ENCODE measurements at places on chromosomes 2 and 18.

DNA sequence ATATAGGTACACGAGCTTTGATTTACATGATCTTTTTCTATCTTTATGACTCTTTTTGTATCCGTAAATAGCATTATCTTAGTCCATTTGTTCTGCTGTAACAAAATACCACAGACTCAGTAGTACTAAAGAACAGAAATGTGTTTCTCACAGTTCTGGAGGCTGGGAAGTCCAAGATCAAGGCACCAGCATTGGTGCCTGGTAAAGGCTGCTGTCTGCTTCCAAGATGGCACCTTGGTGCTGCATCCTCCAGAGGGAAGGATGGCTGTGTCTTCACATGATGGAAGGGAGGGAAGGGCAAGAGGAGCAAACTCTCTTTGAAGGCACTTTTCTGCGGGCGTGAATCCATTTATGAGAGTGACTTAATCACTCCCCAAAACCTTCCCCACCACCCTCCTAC, 36.0 kb downstream of the EIF5B start:
- no peak for DNase-seq

DNA sequence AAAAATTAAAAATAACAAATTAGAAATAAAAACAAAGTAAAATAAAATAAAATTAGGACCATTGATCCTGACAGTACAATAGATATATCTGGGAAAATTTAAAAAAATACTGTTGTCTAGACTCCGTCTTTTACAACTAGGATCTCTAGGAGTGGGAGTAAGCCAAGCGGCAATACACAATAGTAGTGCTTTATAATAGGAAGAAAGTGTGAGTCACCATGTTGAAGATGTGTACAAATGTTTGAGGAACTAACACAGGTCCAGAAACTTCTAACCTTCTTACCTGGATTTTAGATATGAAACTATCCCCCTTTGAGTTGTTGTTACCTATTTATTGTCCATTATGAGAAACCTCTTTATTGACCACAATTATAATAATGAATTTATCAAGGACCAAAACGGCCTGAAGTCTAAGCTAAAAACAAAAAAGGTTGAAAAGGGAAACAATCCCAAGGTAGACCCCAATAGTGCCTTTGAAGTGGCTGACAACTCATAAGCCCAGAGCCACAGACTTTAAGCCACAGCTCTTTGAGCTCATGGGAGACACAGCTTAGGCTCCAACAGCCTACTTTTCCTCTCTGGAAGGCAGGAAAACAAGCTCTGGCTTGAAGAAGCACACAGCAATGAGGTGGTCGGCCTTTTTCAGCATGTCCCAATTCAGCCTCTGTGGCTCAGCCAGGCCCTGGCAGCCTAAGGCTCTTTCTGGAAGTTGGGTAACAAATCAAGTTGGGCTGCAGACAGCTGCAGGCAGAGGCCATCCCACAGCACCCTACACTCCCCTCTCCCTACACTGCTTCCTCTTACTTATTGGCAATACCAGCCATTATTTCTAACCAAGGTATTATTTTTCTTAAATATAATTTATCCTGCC, 62.9 kb downstream of the AQP4 start:
- no peak for DNase-seq

DNA sequence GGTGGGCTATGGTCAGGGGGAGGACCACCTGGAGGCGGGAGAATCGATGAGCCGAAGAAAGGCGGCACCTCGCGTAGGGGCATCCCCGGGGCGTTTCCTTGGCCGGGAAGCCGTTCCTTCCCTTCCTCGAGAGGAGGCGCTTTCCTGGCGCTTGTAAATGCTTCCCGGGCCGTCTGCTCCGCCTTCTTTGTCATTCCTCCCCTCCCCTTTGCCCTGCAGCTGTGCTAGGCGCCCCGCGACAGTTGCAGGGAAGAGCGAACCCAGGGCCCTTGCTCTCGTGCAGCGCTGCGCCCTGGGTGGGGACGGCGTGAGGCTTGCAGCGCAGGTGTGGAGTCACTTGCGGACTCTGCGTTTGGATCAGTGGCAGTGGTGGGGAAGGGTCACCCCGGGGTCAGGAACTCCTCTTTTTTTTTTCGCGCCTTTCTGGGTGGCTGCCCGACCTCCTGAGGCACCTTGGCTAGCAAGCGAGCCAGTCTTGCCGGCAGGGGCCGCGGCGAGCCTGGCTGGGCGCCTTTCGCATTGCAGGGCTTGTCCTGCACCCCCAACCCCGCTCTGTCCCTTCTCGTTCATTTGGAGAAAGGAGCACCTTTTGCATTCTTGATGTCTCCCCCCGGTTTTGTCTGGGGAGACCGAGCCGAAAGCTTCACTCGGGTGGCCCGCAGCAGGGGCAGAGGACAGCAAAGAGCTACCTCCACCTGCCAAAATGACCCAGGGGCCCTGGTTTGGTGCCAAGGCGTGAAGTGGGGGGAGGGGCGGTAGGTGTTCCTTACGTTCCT, 858 bp downstream of the KCNS3 start:
- DNase-seq = peak; percentile 75

- DNase-seq = no peak
Observed at GRCh38 chr2:211836409-211836808, 702.2 kb downstream of the ERBB4 start.
